Activated CD4-positive, alpha-beta T cell treated with anti-CD3 and anti-CD28 coated beads for 24 hours (primary cell): ENCODE measurements at places on chromosomes 4 and X.

GRCh38 chr4:127400731-127401346 is 231.9 kb upstream of the INTU start:
- peak; percentile 28 for DNase-seq

DNA sequence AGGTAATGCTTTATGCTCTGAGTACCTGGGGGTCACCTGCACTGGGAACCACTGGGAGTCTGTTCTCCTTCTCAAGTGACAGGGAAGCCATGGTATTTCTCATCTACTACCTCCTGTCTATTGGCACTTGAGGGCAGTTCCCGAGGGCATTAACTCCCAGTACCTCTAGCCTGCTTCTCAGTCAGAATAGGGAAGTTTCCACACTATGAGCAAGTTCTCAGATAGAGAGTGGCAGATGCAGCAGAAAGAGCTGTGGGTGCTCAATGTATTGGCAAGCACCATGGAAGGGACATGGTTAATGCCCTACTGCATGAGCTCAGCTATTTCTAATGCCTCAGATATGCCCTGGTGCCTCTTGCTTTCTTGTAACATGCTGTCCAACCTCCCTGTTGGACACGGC is 74.1 kb downstream of the ANOS1 start:
- no peak for DNase-seq

GRCh38 chrX:133652185-133652584 is 236.9 kb upstream of the GPC4 start:
- DNase-seq: no peak

- DNase-seq: peak; percentile 27
Measured at GRCh38 chr4:2402048-2402842, 16.2 kb downstream of the ZFYVE28 start.

DNA sequence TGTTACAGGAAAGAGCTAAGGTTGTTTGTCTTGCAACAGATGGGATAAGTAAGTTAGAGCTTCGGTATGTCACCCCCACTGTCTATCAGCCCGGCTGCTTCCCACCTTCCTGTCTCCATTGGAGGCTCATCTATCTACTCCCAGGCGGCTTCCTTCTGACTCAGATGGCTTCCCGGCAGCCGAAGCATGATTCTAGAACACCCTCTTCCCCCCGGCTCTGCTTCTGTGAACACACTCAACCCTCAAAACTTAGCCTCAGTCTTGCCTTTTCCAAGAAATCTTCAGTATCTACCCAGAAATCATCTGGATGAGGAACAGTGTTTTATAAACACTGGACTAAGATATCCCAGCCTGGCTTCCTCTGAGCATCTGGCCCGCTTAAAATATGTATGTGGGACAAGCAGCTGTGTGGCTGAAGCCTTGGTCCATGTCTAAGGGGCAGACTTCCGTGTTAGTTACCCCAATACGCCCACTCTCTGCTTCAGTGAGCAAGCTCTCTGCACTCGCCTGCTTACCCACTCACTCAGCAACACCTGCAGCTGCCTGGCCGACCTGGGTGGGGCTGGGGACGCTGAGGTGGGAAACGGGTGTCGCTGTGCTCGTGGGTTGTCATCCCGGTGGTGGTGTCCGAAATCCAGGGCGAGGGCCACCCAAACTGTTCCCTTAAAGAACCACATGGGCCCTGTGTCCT is 12.0 kb upstream of the SLC2A9 start:
- DNase-seq: no peak

- DNase-seq: peak; percentile 28
Measured at GRCh38 chr4:88219099-88219498, 60.7 kb upstream of the ABCG2 start.

DNA sequence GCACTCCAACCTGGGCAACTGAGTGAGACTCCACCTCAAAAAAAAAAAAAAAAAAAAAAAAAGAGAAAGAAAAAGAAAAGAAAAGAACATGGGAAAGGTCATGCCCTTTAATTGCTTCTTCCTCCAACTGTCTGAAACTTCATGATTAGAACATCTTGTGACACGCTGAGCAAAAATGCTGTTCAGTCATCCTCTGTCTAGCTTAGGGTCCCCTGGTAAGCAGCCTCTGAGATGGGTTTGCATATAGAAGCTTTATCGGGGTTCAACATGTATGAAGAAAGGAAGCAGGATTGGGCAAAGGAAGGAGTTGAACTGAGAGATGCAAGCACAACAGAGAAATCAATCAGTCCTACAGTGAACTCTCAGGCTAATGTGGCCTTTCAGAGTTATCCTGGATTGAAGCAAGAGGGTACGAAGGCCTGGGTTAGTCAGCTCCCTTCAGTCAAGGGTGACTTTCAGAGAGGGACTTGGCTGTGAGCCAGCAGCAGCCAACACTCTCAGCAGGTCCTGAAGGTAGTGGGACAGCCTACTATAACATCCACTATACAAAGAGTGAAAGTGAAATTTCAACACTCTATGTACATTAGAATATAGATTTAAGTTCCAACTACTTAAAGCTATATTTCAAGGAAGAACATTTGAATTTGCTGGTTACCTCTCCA is 11.4 kb downstream of the MAOB start:
- no peak for DNase-seq

DNA sequence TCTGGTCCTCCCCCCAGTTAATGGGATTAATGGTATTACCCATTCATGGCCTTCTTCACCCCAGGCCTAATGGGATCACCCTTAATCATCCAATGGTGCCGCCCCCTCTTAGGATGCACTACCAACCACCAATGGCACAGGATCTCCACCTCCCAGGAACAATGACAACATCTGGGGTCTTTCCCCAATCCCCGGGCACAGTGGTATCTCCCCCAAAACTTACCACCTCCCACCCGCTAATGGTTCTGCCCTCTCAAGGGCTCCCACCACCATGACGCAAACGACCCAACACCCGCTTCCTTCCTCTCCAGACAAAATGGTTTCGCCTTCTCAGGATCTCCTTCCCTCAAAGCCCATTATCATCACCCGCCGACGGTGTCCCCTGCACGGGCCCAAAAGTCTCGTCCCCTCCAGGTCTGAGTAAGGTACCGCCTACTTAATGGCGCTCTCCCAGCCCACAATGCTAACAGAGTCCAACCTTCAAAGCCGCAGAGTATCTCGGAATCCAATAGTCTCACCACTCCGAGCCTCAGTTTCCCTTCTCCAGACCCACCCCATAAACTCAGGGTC is 458 bp downstream of the GRIPAP1 start:
- peak; percentile 2 for DNase-seq

DNA sequence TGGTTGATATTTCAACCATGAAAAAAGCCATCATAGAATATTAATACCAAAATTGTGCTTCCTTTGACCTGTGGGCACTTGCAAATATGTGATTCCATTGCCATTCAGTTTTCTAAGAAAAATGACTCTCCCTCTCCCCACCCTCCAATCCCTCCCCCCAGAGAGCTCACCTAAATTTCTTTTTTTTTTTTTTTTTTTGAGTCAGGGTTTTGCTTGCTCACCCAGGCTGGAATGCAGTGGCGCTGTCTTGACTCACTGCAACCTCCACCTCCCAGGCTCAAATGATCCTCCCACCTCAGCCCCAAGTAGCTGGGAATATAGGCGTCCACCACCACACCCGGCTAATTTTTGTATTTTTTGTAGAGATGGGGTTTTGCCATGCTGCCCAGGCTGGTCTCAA is 47.0 kb downstream of the SNX25 start:
- DNase-seq: no peak

GRCh38 chr4:152289941-152290340 is 246.0 kb downstream of the FBXW7 start:
- no peak for DNase-seq

GRCh38 chr4:150079081-150079581 is 886 bp downstream of the DCLK2 start:
- DNase-seq: no peak

DNA sequence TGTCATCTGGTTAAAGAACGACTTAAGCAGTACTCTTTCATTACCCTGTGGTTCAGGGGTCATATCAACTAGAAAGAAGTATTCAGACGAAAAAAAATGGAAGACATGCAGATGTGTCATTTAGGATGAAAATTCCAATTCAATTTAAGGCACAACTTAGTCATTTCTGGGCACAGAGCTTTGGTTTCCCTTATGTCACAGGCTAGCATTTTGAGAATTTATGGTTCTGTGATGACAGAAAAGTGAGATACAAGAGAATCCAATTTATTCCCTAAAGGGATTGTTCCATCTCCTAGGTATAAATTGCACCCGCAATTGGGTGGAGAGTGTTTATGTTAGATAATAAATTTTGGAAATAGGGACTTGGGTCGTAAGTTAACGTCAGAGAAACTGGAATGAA is 306.6 kb downstream of the STK32B start:
- DNase-seq: no peak

- no peak for DNase-seq
Measured at GRCh38 chrX:118714521-118714920, 12.9 kb upstream of the IL13RA1 start.

- no peak for DNase-seq
Measured at GRCh38 chr4:20253283-20253734, 1.6 kb downstream of the SLIT2 start.

GRCh38 chr4:139286186-139286698 is 6.2 kb upstream of the MGARP start:
- DNase-seq: no peak

DNA sequence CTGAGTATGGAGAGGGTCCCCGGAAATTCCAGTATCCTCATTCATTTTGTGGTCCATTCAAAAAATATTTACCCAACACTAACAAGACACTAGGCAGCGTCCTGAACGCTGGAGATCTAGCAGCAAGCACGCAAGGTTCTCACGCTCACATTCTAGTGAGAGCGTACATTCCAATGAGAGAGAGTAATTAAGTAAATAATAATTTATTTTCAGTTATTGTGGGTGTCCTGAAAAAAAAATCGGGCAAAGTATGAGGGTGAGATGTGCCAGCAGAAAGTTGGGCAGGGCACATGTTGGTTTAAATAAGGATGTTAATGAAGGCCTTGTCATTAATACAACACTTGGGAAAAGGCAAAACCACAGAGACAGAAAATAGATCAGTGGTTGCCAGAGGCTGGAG is 4.0 kb upstream of the TMEM156 start:
- no peak for DNase-seq

- no peak for DNase-seq
Measured at GRCh38 chrX:70252491-70252890, 7.5 kb downstream of the P2RY4 start.

GRCh38 chr4:158599765-158600498 is 71.8 kb downstream of the C4orf46 start:
- DNase-seq: no peak
